ENCODE measurements at places on chromosomes 13 and 19.

DNA sequence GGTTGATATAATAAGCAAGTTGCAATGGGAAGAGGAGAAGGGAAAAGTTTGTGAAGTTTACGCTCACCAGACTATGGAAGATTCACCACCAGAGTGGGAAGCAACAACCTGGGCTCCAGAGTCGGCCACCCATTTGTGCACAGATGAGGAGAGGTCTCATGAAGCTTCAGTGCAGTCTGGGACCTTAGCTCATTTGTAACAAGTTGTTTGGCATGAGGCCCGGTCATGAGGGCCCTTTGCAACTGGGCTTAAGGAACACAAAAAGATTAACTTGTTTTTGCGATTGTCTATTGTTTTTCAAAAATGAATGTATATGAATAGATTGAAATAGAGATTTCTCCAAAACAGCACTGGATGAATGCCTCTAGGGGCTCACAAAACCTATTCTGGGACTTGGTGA, 94.2 kb downstream of the ZNF737 start:
- no peak for DNase-seq

GRCh38 chr13:53159431-53159830, 130.8 kb downstream of the OLFM4 start:
- no peak for DNase-seq

DNA sequence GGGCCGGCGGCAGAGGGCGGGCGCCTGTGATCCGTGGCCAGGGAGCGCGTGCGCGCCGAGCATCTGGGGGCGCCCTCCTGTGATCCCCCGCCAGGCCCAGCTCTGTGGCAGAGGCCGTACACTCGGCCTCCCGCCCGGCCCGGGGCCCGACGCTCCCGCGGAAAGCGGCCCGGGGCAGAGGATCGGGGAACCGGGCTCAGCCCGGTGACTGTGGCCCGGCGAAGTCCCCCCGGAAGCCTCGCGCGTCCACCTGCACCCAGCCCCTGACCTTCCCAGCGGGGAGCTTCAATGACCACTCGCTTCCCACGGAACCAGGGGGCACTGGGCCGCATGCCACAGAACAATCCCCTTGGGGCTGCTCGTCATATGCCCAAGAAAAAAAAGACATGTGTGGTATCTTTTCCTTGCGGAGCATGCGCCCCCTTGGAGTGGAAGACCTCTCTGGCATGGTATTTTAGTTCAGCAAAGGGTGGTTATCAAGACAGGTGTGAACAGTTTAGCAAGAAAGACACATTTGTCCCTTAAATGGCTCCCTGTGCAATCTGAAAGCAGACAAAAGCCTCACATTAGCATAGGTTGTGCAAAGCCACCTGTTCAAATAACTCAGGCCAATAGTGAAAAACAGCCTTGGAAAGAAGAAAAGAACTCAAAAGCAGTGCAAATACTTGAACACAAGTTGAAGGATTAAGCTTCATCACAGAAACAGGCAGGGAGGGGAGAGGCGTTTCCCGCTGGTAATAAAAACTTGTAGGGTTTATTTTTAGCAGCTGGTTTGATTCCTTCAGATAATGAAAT, 290.9 kb upstream of the SOX21 start:
- DNase-seq, result no peak

GRCh38 chr13:37685206-37685605, 86.6 kb upstream of the POSTN start:
- DNase-seq, result no peak

DNA sequence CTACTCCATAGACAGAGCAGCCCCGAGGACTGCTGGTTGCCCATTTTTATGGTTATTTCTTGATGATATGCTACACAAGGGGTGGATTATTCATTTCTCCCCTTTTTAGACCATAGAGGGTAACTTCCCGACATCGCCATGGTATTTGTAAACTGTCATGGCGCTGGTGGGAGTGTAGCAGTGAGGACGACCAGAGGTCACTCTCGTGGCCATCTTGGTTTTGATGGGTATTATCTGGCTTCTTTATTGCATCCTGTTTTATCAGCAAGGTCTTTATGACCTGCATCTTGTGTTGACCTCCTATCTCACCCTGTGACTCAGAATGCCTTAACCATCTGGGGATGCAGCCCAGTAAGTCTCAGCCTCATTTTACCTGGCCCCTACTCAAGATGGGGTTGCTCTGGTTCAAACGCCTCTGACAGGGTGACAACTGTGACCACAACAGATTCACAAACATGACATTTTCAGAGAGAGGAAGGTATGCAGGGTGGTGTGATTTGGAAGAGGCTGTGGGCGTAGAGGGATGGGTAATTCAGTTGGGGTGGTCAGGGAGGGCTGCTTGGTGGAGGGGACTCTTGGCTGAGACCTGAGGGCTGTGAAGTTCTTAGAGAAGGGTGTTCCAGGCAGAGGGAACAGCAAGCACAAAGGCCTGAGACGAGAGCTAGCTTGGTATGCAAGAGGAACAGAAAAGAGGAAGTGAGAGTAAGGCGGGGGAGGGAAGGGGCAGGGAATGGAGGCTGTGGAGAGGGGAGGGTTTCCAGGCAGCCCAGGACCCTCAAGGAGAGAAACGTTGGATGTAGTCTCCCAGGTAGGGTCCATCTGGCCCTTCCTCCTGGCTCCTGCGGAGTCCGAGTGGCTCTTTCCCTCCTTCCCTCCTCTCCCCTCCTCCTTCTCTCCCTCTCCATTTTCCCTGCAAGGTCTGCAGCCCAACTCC, 23.5 kb downstream of the FAM187B start:
- DNase-seq, result no peak

DNA sequence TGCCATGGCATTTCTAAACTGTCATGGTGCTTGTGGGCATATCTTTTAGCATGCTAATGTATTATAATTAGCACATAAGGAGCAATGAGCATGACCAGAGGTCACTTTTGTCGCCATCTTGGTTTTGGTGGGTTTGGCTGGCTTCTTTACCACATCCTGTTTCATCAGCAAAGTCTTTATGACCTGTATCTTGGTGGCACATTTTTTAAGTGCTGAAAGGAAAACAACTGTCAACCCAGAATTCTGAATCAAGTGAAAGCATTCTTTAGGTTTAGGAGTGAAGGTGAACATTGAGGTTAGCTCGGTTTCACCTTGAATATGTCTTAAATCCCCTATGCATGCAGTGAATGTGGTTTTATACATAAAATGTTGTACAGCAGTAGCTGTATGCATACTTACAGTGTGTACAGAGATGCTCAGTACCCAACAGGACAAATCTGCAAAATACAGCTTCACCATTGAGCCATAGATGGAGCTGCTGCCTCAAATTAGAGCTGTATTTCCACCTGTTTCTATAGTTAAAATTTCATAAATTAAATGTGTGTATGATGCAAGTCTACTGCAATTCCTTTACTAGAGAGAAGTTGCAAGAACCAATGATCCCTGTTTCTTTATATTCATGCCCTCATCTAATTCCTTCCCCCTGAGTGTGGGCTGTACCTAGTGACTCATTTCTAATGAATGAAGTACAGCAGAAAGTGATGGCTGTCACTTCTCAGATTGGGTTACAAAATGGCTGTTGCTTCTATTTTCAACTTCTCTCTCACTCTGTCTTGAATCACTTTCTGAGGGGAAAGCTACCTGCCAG, 25.2 kb upstream of the IGSF23 start:
- DNase-seq, result no peak

GRCh38 chr19:55454787-55455243, 6.6 kb downstream of the ISOC2 start:
- DNase-seq, result no peak
